Chondrocyte (in vitro differentiated cells): ENCODE measurements at places on chromosomes 1 and 21.

DNA sequence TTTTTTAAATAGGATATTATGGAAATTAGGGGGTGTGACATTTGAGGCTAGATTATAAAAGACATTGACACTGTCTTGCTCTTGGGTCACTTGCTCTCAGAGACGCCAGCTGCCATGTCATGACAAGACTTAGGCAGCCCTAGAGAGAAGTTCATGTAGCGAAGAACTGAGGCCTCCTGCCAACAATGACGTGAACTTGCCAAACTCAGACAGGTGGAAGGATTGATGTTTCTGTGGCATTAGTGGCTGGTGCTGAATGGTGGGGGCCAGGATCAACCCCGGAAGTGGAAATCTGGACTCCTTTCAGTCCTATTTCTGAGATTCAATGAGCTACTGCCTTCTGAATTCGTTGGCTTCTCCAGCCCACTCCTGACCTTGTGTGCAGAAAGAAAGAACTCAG lies 14.7 kb downstream of the NCF2 start:
- DNase-seq = no peak

DNA sequence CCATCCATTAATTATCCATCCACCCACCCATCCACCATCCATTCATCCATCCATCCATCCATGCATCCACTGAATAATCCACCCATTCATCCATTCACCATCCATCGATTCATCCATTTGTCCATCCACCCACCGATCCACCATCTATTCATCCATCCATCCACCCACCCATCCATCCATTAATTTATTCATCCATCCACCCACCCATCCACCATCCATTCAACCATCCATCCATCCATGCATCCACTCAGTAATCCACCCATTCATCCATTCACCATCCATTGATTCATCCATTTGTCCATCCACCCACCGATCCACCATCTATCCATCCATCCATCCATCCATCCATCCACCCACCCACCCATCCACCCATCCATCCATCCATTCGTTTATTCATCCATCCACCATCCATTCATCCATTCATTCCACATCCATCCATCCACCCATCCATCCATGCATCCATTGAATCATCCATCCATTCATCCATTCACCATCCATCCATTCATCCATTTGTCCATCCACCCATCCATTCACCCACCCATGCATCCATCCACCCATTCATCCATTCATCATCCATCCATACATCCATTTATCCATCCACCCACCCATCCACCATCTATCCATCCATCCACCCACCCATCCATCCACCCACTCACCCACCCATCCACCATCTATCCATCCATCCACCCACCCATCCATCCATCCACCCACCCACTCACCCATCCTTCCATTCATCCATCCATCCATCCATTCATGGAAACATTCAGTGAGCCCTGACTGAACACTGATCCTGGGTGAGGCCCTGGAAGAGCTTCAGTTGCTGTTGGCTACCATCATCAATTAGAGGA lies 83.4 kb upstream of the ARHGEF16 start:
- no peak for DNase-seq

DNA sequence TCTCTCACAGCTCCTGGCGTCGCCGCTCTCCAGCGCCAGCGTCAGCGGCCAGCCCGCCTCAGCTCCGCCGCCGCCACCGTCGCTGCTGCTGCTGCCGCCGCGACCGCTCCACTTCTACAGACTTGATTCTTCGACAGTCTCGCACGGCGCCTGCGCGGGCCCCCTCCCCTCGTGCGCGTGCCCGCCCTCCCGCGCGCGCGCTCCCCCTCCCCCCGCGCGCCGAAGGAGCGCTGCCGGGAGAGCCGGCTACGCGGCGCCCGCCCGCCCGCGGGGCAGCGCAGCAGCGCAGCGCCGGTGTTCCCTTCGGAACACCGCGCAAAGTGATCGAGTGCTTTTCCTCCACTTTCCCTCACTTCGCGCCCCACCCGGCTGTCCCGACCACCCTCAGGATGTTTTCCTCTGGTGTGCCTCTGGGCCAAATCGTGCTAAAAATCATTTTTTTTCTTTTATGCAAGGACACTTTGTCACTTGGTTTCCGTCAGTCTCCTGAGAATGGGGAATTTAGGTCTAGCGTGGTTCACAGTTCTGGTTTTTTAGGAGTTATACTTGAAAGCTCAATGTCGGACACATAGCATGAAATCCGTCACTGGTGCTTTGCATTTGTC lies at the start of gene IRF2BP2:
TSS of gene IRF2BP2 (minus strand) at position 118 of the 605 bp plus-strand sequence. CDS start 684 bp downstream, outside the sequence.
- no peak for DNase-seq

GRCh38 chr1:205631768-205632668 lies at the start of gene ELK4:
TSS of gene ELK4 (minus strand) at chr1:205632011. CDS start at chr1:205623882, 8,129 bp downstream.
- DNase-seq = peak; percentile 99

DNA sequence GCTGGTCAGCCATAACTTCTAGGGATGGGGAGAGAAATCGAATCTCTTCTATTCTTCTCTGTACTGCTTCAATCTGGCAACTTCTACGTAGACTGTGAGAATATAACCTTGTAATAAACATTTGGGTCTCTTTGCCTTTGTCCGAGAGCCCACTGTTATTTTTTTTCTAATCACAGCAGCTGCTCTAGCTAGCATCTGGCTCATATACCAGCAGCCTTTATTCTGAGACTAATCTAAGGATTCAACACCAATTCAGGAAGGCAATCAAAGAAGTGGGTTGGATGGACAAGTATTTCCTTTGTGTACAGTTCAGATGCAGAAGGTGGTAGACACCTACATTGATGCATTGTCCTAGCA lies 15.6 kb downstream of the PCP4 start:
- no peak for DNase-seq

DNA sequence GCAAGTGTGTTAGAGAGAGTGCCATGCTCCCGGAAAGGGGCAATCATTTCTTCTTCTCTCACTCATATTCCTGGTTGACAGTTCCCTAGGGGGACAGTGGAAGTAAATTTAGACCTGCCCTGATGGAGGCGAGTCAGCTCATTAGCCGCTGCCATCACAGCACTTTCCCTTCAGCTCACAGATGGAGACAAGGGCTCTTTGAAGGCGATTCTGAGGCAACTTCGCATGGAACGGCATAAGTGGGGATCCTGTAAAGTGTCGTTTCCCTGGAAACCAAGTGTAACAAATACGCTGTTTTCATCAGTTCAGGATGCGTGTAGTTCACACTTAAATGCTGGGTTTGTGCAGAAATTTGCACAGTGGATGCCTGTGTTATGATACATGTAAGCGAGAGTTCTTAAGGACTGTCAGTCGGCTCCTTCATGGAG lies 114.5 kb upstream of the TMPRSS15 start:
- DNase-seq = no peak

- no peak for DNase-seq
Observed at GRCh38 chr1:209208648-209209047, 374.9 kb upstream of the CAMK1G start.

DNA sequence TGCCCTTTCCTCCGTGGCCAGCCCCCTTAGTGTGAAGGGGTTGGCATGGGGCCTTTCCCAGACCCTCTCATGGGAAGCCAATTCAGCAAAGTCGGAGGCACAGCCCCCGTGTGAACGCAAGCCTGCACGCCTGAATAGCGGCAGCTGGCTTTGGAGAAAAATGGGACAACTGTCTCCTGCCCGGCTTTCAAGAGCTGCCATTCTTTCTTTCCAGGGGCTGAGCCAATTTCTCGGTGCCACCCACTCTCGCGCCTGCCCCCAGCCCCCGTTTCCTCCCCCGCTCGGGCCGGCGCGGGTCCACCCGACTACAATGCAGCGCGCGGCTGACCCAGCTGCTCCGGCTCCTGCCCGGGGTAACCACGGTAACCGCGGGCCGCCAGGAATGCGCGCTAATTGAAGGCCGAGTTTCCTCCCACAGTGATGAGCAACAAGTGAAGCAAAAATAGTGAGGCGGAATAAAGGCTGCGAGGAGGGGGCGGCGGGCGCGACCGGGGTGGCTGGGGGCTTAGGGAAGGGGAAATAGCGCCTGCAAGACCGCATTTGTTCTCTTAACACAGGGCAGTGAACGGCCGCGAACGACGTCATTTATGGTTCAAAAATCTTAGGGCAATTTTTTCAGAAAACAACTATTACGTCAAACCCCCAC lies 27.8 kb downstream of the ILDR2 start:
- DNase-seq = peak; percentile 92

GRCh38 chr1:16983649-16984048 lies 3.2 kb upstream of the MFAP2 start:
- DNase-seq = no peak

DNA sequence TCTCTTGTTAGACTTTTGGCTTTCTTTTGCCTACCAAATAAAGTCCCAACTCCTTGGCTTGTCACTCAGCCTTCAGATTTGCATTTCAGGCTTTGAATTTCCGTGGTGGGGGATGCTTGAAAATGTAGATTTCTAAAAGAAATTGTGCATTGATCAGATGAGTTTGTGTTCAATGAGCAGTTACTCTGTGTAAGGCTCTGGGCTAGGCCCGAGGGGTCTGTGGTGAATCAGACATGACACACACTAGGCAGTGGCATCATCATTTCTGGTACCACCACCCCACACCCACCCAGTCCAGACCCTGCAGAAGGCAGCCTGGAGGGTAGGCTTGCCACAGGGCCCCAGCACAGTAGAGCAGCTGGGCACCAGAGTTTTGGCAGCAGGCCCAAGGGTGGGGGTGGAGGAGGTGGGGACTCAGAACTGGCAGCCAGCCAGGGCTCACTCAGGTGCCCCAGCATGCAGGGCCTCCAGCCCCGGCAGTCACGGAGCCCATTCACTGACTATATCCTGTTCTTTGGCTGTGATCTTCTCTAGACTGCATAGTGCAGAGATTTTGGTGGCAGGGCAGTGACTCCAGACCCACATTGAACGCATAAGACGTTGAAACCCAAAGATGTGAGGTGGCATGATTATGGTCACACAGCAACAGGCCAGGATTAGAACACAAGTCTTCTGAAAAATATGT lies 97.2 kb upstream of the ARTN start:
- DNase-seq = no peak

DNA sequence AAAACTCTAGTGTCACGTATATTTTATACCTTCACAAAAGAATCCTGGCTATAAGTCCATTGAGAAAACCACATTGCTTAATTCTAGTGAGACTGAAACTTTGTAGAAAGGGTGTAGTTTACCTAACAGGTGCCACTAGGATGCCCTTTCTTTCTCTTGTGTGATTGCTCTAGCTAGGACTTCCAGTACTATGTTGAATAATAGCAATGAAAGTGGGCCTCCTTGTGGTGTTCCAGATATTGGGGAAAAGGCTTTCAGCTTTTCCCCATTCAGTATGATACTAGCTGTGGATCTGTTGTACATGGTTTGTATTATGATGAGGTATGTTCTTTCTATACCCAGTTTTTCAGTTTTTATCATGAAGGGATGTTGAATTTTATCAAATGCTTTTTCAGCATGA lies 39.7 kb upstream of the CHODL start:
- no peak for DNase-seq
